Activated CD8-positive, alpha-beta T cell treated with anti-CD3 and anti-CD28 coated beads, Interleukin-2, amount 10 ng/mL, durations not matched to agents 7 days and 5 days (primary cell): ENCODE measurements at places on chromosomes 13 and 19. TPM values are rescaled to one million over a fixed set of nuclear protein-coding genes. Genes with fewer than 3 reads are reported as not detected.

The ZFR2 gene
- total RNA-seq = 0.24 TPM

The CPB2 gene
- total RNA-seq = not detected

DNA sequence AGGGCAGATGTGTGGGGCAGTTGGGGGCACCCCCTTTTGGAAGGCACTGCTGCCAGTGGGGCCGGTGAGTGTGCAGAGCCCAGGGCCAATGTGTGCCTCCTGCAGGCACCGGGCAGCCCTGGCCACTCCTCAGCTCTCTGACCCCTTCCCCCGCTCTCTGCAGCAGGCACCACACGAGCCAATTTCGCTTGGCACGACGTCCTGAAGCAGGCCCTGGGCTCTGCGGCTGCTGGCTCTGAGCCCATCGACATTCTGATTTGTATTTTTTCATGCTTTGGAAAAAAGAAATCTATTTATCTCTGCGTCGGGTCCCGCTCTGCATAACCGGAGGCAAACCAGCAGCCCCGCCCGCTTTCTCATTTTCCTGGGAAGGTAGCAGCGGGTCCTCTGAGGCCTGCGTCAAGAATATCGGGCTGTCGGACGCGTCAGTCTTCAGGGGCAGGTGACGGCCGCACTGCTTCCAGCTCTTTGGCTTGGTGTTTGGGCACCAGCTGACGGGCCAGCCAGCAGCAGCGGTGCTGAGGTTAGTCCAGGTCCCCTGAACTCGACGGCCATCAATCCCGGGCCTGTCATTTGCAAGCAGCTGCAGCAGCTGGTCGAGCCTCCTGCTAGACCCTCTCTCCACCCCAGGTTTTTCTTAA is 134.3 kb downstream of the KDM4B start:
- DNase-seq = no peak

DNA sequence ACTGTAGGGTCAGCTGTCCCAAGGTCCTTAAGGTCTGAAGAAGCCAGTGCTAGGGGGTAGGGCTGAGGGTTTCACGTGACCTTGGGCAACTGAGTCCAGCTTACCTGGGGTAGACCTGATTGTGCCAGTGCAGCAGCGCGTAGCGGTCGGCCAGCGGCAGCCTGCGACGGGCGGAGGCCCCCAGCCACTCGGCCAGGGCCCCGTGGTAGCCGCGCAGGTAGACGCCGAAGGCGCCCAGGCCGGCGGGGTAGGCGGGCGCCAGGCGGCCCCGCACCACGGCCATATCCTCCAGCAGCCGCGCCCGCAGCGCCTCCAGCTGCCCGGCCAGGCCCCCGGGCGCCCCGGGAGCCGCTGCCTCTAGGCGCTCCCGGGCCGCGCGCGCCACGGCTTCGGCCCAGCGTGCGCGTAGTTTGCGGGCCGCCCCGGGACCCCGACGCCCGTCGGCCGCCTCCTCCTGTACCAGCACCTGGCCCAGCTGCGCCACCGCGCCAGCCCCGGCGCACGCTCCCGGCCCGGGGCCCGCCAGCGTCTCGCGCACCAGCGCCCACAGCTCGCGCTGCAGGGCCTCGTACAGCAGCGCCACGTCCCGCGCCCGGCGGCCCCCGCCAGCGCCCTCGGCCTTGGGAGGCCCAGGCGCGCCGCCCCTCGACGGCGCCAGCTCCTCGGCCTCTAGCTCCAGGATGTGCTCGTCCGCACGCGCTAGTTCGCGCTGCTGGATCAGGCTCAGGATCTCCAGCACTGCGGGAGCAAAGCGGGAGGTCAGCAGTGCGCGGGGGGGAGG is 10.9 kb downstream of the EXOC3L2 start:
- no peak for DNase-seq

The CEACAM3 gene
- total RNA-seq = not detected

GRCh38 chr13:34412295-34412694 is 529.8 kb upstream of the NBEA start:
- DNase-seq = no peak

GRCh38 chr19:30781047-30781446 is 408.9 kb downstream of the ZNF536 start:
- DNase-seq = no peak

The TMEM272 gene
- total RNA-seq = 0.29 TPM

The FZR1 gene
- total RNA-seq = 81.6 TPM

DNA sequence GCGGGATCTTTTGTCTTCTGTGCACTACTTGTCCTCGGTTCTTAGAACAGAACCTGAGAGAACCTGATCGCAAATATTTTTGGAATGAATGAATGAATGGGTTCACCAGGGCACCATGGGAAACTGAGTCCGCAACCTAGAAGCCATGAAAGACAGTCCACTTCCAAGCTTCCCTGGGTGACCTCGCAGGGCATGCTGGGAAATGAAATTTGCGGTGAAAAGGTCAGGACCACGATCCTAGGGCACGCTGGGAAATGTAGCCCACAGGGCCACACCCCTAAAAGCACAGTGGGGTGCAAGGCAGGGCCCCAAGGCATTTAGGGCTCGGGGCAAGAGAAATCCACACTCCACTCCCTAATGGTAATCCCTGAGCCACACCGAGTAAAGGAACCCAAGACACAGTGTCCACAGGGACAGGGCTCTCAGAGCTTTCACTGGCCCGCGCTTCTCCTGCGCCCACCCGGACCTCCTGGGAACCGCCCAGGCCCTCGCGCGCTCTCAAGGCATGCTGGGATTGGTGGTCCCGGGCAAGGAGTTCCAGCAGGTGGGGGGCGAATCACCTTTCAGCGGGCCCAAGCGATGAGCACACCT is 1.1 kb upstream of the PPP1R12C start:
- peak; percentile 49 for DNase-seq

DNA sequence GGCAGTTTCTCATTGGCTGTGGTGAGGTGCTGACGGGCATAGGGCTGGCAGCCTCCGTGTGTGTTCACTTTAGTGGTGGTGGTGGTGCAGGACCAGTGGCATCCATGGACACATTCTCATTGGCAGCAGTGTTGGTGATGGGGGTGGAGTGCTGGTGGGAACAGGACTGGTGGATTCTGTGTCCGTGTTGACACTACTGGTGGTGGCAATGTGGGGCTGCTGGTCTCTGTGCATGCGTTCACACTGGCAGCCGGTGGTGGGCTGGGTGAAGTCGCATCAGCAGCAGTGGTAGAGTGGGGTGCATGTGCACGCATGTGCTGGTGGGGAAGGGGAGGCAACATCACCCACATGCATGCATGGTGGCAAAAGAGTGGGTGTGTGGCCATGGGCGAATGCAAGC is 1471.4 kb upstream of the PCDH20 start:
- DNase-seq = no peak

DNA sequence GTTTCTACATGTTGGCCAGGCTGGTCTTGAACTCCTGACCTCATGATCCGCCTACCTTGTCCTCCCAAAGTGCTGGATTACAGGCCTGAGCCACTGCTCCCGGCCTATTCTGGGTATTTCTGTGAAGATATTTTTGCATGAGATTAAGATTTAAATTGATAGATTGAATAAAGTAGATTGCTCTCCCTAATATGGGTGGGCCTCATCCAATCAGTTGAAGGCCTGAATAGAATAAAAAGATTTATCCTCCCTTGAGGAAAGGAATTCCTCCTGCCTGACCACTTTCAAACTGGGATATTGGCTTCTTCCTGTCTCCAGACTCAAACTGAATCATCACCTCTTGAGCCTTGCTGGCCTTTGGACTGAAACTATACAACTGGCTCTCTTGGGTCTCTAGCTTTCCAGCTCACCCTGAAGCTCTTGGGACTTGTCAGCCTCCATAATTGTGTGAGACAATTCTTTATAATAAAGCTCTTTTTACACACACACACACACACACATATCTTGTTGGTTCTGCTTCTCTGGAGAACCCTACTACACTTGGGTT is 36.1 kb upstream of the CXCL17 start:
- no peak for DNase-seq

The EMC10 gene
- 54.8 TPM for total RNA-seq

DNA sequence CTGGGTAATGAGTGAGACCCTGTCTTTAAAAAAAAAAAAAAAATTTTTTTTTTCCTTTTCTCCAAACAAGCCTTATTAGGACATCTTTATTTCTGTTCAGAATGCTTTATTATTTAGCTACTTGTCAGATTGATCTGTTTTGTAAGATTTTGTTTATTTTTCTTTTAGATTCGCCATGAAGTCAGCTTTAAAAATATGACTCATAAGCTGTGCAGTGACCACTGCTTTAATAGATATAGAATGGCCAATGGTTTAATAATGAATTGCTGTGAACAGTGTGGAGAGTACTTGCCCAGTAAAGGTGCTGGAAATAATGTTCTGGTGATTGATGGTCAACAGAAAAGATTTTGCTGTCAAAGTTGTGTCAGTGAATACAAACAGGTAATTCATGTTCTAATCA is 47.7 kb downstream of the ZMYM2 start:
- DNase-seq = no peak

GRCh38 chr13:66926851-66927524 is 303.1 kb downstream of the PCDH9 start:
- no peak for DNase-seq

The TMEM38A gene
- total RNA-seq = 0.87 TPM

DNA sequence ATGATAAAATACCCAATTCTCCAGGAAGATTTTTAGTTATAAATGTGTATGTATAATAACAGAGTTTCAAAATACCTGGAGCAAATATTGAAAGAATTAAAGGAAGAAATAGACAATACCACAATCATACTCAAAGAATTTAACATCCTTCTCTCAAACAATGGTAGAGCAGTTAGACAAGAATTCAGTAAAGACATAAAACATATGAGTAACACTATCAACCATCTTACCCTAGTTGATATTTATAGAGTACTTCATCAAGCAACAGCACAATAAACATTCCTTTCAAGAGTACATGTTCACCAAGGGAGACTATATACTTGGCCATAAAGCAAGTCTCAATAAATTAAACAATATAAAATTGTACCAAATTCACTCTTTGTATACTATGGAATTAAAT is 108.4 kb downstream of the DLEU7 start:
- no peak for DNase-seq

DNA sequence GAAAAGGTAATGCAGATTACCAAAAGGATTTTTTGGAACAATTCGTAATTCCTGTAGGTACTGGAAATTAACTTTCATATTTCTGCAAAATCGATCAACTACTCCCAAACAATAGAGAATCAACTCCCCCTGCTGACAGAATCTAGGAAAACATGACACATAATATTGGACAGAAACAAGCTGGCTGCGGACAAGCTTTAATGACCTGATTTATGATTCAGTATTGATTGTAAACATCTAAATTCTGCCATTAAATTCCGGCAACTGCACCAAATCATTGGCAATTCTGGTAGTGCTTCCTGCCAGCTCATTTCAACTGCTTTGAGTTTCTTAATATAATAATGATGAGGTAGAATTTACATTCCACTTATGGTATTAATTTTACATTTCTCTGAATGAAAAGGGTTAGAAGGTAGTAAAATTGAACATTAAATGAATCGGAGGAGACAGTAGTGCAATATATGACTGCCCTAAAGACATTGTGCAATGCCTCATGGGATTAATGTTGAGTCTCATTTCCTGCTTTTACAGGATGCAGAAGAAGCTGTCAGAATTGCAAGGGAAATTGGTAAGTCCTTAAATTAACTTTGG is 146.5 kb downstream of the PCCA start:
- DNase-seq = peak; percentile 31

The ZNF442 gene
- 2.0 TPM for total RNA-seq

DNA sequence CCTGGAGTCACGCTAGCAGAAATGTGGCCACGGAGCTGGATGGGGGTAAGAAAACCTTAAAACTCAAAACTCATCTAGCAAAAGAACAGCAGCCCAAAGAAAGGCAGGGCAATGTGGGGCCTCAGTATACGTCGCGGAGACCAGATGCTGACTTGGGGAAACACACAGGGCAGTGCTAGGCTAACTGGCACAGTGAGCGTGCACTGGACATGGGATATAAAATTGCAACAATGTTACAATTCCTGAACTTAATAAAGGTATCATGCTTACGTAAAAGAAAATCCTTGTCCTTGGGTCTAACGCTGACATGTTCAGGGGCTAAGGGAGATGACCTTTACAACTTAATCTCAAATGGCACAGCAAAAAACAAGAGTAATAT is 40.5 kb downstream of the COL4A1 start:
- no peak for DNase-seq

- no peak for DNase-seq
Measured at GRCh38 chr19:16365300-16365996, 40.8 kb downstream of the KLF2 start.
